Right renal pelvis (tissue), 4 donors: ENCODE measurements at places on chromosomes 5 and 9. TPM values are rescaled to one million over a fixed set of nuclear protein-coding genes. Genes with fewer than 3 reads are reported as not detected.

DNA sequence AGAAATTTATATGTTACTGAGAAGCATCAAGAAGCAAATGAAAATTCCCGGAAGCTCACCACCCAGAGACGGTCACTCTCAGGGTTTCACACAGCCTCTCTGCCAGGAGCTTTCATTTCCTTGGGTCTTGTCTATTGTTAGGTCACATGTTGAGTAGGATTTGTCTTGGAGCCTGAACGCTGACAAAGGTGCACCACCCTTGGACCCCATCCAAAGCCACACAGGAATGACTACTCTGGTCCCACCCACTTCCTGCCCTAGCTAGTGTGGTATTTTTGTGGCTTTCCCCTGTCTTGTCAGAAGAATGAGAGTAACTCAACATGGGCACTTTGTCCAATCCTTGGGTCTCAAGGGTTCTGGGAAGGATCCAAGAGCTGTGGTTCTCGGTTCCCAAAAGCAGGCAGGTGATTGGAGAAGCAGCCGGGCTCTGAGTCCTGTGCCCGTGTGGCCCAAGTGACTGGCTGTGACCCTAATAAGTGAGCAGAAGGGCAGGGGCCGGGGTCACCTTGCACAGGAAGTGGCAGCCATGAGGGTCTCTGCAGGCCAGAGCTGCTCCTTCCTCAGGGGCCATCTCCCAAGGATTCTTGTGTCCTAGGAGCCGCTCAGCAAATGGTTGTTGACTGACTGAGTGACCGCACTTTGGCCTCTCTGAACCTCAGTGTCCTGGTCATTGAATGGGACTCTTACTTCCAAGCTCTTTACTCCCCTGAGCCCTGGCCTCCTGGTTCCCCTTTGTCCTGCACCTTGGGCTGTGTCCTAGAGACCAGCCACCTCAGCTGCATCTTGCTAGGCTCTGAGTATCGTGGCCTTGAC lies 6.9 kb downstream of the FGD3 start:
- no peak for DNase-seq

DNA sequence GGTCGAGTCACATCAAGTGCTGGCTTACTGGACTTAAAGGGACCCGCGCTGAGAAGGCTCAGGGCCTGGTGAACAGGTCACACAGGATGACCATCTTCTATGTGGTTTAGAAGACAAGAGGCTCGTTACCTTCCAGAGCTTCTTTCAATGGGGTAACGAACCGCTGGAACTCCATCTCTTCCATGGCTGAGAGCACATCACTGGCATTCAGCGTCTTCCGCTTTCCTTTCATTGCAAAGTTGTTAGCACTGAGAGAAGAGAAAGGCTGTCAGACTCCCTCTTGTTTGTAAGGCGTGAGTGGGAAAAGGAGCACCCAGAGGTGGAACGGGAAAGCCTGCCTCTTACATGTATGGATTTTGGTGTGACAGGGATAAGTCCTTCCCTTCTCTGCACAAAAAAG lies 994 bp downstream of the POLE3 start:
- DNase-seq: no peak

- peak; percentile 45 for DNase-seq
Observed at GRCh38 chr9:121735793-121736770, 84.6 kb downstream of the DAB2IP start.

- no peak for DNase-seq
Observed at GRCh38 chr5:140591747-140592372, 27.2 kb downstream of the SLC35A4 start.

- DNase-seq: no peak
Observed at GRCh38 chr9:77841739-77842386, 189.7 kb downstream of the GNAQ start.

DNA sequence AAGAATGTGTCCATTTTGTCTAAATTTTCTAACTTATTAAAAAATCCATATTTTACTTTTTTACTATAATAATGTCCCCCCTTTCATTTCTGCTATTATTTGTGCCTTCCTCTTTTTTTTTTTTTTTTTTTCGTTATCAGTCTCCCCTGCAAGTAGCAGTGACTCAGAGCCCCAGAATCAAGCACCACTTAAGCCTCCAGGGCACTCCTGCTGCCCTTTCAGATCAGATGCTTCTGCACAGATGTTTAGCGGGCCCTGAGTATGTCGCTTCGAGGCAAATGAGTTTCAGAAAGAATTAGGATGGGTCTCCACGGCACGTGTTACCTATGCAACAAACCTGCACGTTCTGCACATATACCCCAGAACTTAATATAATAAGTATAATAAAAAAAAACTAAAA lies 11.7 kb downstream of the MED7 start:
- no peak for DNase-seq

GRCh38 chr5:3339798-3340115 lies 255.9 kb upstream of the IRX1 start:
- DNase-seq: no peak

- DNase-seq: no peak
Observed at GRCh38 chr9:127567035-127567729, 44.9 kb upstream of the STXBP1 start.

- DNase-seq: peak; percentile 34
Observed at GRCh38 chr5:139422307-139422893, 16.9 kb downstream of the DNAJC18 start.

- no peak for DNase-seq
Observed at GRCh38 chr9:34513567-34514214, 9.1 kb downstream of the ENHO start.

GRCh38 chr9:131747352-131747751 lies 7.5 kb upstream of the RAPGEF1 start:
- no peak for DNase-seq

DNA sequence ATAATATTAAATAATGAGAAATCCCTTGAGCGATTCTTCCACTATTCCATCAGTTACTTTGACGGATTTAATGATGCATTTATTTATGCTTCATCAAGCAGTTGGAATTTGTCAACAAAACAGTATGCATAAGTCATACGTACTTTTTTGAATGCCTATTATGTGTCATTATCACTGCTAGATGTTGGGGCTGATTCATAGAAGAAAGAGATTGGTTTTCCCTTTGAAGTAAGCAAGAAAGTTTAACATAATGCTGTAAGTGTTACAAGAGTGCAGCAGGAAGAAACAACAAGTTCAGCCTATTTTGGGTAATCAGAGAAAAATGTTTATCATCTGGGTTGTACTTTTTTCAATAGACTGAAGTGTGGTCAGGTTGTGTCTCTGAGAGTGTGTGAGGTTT lies 121.2 kb upstream of the RANBP3L start:
- no peak for DNase-seq

- no peak for DNase-seq
Observed at GRCh38 chr9:127128341-127129072, 6.1 kb upstream of the ANGPTL2 start.

DNA sequence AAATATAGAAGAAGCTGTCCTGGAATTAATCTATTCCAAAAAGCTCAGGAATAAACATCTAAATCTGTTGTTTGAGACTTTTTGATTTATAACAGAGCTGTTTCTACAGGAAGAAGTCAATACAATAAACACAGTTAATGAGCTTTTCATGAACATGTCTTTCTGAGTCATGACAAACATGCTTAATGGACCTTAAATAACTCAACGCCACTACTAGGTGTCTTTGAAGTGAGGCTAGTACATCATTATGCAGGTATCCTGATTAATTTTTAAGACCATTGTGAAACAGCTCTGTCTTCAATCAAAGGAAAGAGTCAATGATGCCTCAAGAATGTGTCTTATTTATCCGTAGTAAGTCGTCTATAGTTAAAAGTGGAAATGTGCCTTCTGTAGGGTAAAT lies 131.6 kb downstream of the GABRB2 start:
- DNase-seq: no peak

DNA sequence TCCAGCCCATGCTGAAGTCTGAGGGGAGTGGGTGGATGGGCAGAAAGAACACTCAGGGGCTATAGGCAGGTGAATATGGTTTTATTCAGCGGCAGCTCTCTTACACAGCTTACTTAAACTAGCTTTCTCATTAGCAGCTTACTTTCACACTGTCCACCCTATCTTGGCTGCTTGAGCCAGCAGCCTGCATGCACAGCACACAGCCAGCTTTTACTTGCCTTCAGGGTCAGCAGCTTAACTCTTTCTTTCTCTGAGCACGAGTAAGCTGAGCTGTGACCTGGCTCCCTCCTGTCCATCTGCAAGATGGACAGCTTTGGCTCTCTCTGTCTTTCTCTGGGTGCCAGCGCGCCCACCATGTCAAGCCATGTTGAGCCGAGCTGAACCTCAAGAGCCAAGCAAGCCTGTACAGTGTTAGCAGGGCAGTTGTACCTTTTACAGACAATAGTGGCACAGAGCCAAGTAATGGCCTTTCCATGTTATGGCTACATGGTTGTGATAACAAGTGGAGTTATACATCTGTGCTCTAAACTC lies 1054.9 kb downstream of the PTPRD start:
- DNase-seq: no peak

- DNase-seq: no peak
Observed at GRCh38 chr5:146622391-146622790, 106.4 kb upstream of the GPR151 start.

- no peak for DNase-seq
Observed at GRCh38 chr5:124419531-124419930, 326.9 kb downstream of the ZNF608 start.

DNA sequence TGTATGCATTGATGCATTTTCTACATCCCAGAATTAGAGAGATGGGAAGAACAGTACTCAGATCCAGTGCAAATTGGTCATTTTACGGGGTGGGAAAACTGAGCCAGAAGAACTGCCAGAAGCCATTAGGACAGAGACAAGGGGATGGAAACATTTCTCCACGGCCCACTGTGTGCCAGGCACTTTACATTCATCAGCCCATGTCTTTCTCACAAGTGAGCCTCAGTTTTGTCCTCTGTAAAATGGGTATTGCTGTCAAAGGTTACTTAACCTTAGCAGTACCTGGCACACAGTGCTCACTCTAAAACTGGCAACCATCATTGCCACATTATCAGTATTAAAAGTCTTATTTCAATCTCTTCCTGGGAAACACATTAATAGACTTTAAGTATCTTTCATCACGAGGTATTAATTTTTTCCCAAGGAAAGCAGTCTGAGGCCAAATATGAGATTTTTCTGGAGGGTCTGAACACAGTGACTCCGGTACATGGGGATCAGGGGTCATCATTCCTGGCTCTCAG lies 5.2 kb downstream of the DUSP1 start:
- DNase-seq: no peak

- DNase-seq: no peak
Observed at GRCh38 chr9:125304273-125304672, 42.6 kb downstream of the GAPVD1 start.

DNA sequence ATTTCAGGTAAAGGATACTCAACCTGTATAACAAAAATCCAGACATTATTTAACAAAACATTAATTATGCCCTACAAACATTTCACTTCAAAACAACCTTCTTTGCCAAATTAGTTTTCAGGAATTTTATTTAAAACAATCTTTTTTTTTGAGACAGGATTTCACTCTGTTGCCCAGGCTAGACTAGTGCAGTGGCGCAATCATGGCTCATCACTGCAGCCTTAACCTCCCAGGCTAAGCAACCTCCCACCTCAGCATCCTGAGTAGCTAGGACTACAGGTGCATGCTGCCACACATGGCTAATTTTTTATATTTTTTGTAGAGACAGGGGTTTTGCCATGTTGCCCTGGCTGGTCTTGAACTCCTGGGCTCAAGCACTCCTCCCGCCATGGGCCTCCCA lies 3.9 kb downstream of the FNIP1 start:
- no peak for DNase-seq

DNA sequence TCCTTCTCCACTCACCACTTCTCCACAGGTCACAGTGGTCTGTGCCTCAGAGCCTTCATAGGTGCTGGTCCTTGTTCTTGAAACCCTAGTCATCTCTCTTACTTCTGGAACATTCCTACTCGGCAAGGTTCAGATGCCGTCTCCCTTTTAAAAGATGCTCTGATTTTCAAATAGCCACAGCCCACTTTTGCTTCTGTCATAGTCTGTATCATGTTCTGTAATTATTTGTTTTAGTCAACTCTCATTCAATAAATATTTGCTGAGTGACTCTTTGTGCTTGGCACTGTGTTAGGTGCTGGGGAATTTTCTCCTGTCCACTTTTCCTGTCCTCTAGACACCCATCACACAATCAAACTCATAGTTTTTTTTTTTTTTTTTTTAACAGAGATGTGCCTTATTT lies 181.3 kb upstream of the IL12B start:
- DNase-seq: no peak

DNA sequence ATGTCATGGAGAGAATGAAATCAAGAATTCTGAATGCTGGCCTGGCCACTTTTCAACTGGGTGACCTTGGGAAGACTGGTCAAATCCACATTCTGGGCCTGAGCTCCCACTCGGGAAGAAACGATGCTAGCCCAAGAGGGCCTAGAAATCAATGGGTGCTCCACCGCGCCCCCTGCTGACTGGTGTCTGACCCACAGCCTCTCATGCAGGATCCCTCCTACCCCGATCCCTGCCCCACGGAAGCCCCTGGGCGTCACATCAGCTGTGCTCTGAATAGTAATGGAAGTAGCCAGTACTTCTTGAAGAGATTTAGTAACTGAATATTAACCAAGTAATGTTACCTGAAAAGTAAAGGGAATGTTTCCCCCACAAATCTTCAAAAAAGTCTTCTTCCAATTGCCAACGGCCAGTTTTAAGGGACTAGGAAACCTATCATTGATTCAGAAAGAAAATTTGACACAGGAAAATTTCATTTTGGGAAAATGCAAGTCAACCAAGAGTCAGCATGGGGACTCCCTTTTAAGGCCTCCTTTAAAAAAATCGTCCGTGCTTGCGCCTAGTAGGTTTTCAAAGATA lies 43.9 kb downstream of the CRB2 start:
- no peak for DNase-seq

The CTXN3 gene
- not detected for polyA plus RNA-seq

The BTNL8 gene
- polyA plus RNA-seq: 0.68 TPM

The ROR2 gene
- 14.6 TPM for polyA plus RNA-seq

The FGFR4 gene
- 62.6 TPM for polyA plus RNA-seq

The C9orf43 gene
- polyA plus RNA-seq: 0.74 TPM

The TUSC1 gene
- polyA plus RNA-seq: 20.9 TPM

The ORM1 gene
- not detected for polyA plus RNA-seq

The ARHGEF39 gene
- polyA plus RNA-seq: 9.0 TPM

The CER1 gene
- 0.66 TPM for polyA plus RNA-seq

The MEGF10 gene
- polyA plus RNA-seq: 1.2 TPM

The FGF18 gene
- polyA plus RNA-seq: 0.40 TPM

The SLCO4C1 gene
- polyA plus RNA-seq: 29.1 TPM

The PROB1 gene
- 3.4 TPM for polyA plus RNA-seq

The PRRC1 gene
- 92.4 TPM for polyA plus RNA-seq

The ZCCHC9 gene
- polyA plus RNA-seq: 47.1 TPM
